ENCODE measurements at places on chromosomes 7 and 10.

- peak; percentile 15 for DNase-seq
These were observed 11.8 kb upstream of the ACBD5 start for GRCh38 chr10:27252267-27253000.

GRCh38 chr7:11228515-11228914 is 254.8 kb downstream of the PHF14 start:
- no peak for DNase-seq

- no peak for DNase-seq
These were observed 92.8 kb downstream of the DOCK1 start for GRCh38 chr10:126997801-126998590.

DNA sequence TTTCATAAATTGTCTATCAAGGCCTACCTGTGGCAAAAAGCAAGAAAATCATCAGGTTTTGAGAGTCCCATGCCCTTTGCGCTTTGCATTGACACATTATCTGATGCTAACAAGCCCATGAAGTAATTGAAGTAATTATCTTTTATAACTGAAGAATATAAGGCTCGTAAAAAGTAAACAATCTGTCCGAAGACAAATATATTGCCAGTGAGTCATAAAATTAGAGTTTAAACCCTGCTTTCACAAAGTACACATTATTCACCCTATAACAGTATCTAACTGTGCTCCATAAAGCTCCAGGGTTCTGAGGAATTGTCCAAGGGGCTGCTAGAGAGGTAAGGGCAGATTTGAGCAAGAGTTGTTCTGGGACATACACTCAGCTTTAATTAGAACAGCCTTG is 102.3 kb upstream of the PPP1R3A start:
- no peak for DNase-seq

- DNase-seq = peak; percentile 50
These were observed 3.6 kb downstream of the NPM3 start for GRCh38 chr10:101779544-101780186.

All from AML-193 (cell line).